ENCODE measurements at places on chromosomes 16 and 17. TPM values are rescaled to one million over a fixed set of nuclear protein-coding genes. Genes with fewer than 3 reads are reported as not detected.

DNA sequence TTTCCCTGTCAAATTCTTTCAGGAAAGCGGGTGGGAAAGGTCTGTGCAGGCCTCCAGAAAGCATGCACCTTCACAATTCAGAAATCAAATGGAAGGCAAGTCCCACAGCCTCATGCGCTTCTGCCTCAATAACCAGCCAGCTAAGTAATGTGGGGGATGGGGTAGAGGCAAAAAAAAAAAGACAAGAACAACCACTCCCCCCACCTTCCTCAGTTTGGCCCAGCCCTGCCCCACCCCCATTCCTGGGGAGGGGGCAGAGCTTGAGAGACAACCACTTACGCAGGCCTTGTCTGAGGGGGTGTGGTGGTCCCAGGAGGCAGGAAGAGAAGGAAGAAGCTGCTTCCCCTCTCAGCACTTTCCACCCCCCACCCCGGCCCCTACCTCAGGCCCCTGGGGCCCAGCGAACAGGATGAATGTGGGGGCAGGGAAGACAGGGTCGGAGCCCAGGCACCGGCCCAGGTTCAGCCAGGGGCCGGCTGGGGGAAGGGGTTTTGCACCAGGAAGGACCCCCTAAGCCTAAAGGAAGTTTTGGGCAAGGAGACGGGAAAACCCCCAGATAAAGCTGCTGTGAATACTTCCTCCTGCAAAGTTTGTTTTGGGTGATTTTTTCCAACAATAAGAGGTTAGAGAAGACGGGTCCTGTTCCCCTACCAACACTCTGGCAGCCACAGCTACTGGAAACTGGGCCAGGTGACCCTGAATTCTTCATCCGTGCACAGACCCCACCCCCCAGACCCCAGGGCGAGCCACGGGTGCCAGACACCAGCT is 1.2 kb downstream of the JUP start:
- H3K27ac ChIP-seq, result peak overlapping the region; percentile 98
- no peaks in the 10 kb centered on the region for H3K27me3 ChIP-seq
- H3K4me1 ChIP-seq, result peaks cover 67% of the 10 kb centered on the region
- no peaks in the 10 kb centered on the region for H3K36me3 ChIP-seq
- no peak for DNase-seq

- H3K27me3 ChIP-seq, result no peaks in the 10 kb centered on the region
- H3K4me3 ChIP-seq, result no peak overlapping the region
- peak; percentile 87 for DNase-seq
- no peaks in the 10 kb centered on the region for H3K36me3 ChIP-seq
- H3K4me1 ChIP-seq, result peaks cover 19% of the 10 kb centered on the region
These were observed 78.6 kb upstream of the CREBBP start for GRCh38 chr16:3959148-3959547.

GRCh38 chr17:28381141-28381825 is 9.8 kb downstream of the SARM1 start:
- no peaks in the 10 kb centered on the region for H3K36me3 ChIP-seq
- no peak overlapping the region for H3K4me3 ChIP-seq
- peak; percentile 41 for DNase-seq
- no peak overlapping the region for H3K27ac ChIP-seq

- DNase-seq, result no peak
- H3K36me3 ChIP-seq, result no peaks in the 10 kb centered on the region
- H3K27ac ChIP-seq, result no peak overlapping the region
- no peak overlapping the region for H3K4me3 ChIP-seq
- no peaks in the 10 kb centered on the region for H3K4me1 ChIP-seq
These were observed 43.7 kb downstream of the NCOR1 start for GRCh38 chr17:16171613-16172012.

DNA sequence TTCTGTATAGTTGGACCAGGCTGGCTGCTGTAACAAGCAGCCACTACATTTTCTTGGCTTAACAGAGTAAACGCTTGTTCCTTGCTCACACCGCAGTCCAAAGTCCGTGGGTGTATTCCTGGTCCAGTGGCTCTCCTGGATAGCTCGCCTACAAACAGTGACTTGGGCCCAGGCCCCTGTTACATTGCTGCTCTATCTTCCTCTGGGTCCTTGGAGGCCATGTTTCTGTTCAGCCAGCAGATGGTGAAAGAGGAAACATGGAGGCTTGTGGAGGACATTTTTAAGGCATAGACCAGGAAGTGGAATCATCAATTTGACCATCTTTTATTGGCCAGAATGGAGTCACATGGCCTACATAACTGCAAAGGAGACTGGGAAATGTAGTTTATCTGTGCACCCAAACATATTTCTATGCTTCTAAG is 55.1 kb downstream of the ATP2C2 start:
- no peaks in the 10 kb centered on the region for H3K27me3 ChIP-seq
- H3K4me3 ChIP-seq, result no peak overlapping the region
- no peaks in the 10 kb centered on the region for H3K36me3 ChIP-seq
- H3K27ac ChIP-seq, result no peak overlapping the region
- H3K4me1 ChIP-seq, result no peaks in the 10 kb centered on the region
- DNase-seq, result no peak

DNA sequence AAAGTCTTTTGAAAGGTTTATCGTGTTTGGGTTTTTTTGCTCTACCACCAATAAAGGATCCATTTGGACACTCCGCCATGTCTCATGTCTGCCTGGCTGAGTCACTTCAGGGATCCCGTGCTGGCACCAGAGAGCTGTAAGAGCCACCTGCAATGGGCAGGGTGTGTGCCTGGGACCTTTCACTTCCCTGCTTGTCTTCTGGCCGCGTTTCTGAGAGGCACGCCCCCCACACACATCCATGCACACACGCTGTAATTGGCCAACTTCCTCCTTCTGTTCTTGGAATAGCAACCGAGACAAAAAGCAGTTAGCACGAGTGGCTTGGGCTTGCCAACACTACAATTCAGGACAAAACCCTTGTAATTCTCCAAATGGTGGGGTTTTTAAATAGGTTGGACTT is 9.8 kb upstream of the SOST start:
- H3K27me3 ChIP-seq, result no peaks in the 10 kb centered on the region
- H3K27ac ChIP-seq, result no peak overlapping the region
- peaks cover 43% of the 10 kb centered on the region for H3K36me3 ChIP-seq
- no peak overlapping the region for H3K4me3 ChIP-seq
- no peak for DNase-seq

DNA sequence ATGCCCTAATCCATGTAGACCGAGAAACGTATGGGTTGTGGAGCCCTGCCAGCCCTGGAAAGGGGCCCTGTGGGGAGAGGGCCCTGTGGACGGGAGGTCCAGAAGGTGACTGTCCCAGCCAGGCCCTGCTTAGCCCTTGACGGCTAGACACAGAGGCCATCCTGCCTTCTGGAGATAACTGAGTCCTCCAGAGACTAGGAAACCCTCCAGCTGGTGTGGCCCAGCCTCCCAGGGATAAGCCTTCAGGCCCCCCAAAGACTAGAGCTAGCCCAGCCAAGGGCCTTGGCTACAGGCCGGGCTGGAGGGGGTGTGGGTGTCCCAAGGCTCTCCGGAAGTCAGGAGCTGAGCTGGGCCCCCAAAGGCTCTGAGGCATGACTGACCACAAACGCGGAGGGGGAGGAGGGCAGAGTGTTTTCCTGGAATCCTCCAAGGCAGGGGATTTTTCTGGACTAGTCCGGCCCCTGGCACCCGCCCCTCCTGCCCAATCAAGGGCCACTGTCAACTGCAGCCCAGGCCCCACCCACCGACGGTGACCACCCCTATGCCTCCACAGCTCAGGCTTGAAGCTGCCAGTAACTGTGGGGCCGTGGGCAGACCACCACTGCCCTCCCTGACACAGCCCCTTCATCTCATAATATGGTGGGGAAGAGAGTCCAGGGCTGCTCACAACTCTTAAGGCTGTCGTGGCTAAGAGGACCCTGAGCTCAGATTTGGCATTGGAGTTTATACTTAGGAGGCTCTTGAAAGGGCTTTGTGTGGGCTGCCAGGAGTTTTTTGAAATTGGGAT is 885 bp upstream of the VASN start:
- peak; percentile 91 for DNase-seq
- peak overlapping the region; percentile 99 for H3K27ac ChIP-seq
- H3K27me3 ChIP-seq, result no peaks in the 10 kb centered on the region
- H3K4me1 ChIP-seq, result peaks cover 54% of the 10 kb centered on the region
- no peaks in the 10 kb centered on the region for H3K36me3 ChIP-seq

DNA sequence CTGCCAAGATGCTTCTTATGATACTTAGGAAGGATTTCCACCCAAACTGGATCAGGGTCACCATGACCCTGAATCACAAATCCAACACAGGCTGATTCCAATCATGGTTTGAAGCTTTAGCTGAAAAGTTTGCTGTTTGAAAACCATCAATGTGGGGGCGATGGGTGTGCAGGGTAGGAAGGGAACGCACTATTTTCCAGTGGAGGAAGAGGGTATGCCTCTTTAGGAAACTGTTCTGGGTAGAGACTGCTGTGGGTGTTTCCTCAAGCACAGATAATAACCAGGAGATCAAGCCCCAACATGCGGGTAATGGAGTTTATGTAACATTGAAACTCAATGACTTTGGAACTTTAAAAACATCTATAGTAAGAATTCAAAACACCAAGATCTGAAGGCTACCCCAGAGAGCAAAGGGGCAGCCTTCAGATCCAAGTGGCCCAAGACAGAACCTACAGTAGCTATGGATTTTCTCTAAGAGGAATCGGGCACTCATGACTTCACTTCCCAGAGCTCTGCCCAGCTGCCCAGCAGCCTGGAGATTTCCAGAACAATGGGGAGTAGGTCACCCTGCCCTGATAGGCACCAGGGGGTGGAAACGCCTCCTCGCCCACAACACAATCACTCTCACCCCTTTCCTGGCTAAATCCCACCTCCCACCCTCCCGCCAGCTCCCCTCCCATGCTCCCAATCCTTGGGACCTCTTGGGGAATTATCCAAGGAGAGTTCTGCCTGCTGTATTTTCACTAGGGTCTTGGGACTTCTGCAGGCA is 22.8 kb downstream of the TRIM25 start:
- no peaks in the 10 kb centered on the region for H3K27me3 ChIP-seq
- no peak overlapping the region for H3K27ac ChIP-seq
- H3K36me3 ChIP-seq, result peaks cover 34% of the 10 kb centered on the region
- H3K4me3 ChIP-seq, result no peak overlapping the region
- no peaks in the 10 kb centered on the region for H3K4me1 ChIP-seq

DNA sequence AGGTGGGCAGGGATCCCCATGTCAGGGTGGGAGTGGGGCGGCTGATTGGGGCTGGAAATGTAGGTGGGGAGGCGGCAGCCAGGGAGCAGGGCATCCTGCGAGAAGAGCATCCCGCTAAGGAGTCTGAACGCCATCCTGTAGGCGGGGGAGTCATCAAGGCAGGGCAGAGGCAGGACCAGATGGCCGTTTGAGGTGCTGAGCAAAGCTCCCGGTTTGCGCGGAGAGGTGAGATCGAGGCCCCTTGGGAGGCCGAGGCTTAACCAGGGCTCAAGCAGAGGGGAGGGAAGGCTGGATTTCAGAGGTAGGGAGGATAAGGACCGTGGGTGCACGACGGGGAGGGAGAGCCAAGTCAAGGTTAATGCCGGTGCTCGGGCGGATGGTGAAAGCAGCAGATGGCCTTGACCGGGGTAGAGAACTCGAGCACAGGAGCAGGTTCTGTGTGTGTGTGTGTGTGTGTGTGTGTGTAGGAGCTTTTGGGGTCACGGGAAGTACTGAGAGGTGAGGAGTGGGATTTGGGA is 472 bp upstream of the NME2 start:
- H3K27ac ChIP-seq, result peak overlapping the region; percentile 82
- H3K4me3 ChIP-seq, result peak overlapping the region; percentile 93
- peak; percentile 31 for DNase-seq

GRCh38 chr17:16287563-16288027 is 65.7 kb downstream of the CENPV start:
- H3K36me3 ChIP-seq, result no peaks in the 10 kb centered on the region
- peak overlapping the region; percentile 47 for H3K27ac ChIP-seq
- no peak for DNase-seq

DNA sequence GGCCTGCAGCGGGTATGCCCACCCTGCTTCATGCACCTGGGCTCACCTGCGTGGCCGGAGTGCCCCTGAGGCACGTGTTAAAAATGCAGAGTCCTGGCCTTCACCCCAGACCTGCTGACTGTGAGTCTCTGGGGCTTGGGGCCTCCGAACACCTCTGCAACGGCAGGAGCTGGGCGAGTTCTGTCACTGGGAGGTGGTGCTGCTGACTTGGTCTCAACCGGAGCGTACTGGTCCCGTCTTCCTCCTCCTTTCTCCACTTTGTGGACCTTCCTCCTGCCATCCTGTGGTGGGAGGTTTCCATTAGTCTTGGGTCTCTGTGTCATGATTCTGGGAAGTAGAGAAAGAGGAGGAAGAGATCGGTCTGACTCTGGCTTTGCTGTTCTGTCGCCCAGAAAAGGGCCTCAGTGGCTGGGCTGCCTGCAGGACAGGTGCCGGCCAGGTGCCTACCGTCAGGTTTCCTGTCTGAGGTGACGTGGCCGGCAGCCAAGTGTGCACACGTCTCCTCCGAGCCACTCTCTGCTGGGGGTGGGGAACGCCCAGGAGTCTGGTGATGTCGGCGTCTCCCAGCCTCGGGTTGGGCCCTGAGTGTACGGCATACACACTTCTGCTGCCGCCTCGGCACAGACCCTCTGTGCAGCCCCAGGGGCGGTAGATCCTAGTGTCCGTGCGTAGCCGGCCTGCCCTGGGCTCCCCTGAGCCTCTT is 6.9 kb downstream of the TSC2 start:
- peaks cover 20% of the 10 kb centered on the region for H3K36me3 ChIP-seq
- peak; percentile 83 for DNase-seq
- H3K4me3 ChIP-seq, result no peak overlapping the region
- no peaks in the 10 kb centered on the region for H3K27me3 ChIP-seq
- peaks cover 16% of the 10 kb centered on the region for H3K4me1 ChIP-seq

DNA sequence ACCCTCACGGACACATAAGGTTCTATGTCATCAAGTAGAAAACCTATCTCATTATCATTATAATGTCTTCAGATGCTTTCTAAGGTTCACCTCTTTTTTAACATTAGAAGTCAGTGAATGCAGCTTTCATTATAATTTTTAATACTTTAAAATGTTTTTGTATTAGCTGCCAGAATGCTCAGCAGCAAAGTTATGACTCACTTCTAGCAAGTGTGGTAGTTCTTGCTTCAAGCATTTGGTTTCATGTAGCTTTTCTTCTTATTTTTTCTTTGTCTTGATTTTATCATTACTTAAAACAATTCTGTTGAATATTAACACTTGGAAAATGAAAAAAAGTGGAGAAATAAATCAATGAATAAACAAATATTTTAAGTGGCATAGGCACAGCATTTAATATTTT is 23.4 kb downstream of the LPCAT2 start:
- no peaks in the 10 kb centered on the region for H3K27me3 ChIP-seq
- peaks cover 24% of the 10 kb centered on the region for H3K4me1 ChIP-seq
- H3K36me3 ChIP-seq, result peaks cover 9% of the 10 kb centered on the region
- no peak for DNase-seq

DNA sequence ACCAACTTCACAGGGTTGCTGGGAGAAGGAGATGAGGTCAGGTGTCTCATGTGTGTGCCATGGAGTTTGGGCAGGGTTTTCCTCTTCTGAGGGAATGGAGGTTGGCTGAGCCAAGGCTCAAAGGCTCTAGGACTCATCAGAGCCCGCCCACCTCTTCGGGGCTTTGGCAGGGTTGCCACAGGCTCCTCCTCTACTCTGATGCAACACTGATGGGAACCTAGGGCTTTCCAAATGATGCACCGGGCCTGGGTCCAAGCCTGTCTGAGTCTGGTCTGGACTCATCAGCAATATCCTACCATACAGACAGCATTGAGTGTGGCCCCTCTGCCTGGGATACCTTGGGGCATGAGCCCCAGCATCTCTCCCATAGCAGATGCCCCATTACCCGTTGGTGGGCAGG is 59.5 kb upstream of the LHX1 start:
- H3K27me3 ChIP-seq, result no peaks in the 10 kb centered on the region
- no peak overlapping the region for H3K4me3 ChIP-seq
- no peak for DNase-seq
- no peaks in the 10 kb centered on the region for H3K36me3 ChIP-seq

Gene POLR3K
- total RNA-seq, result 3.5 TPM

Gene SAMD14
- total RNA-seq, result 0.45 TPM

Gene FMNL1
- total RNA-seq, result 7.6 TPM

Gene MGAT5B
- 0.73 TPM for total RNA-seq

Gene DRC3
- 28.7 TPM for total RNA-seq

Gene DBNDD1
- total RNA-seq, result 10.0 TPM

Gene MLKL
- 10.0 TPM for total RNA-seq

Gene NPIPB13
- total RNA-seq, result 2.1 TPM

Gene RPL27
- 620 TPM for total RNA-seq

Gene AANAT
- total RNA-seq, result not detected
